Foreskin fibroblast (primary cell): ENCODE measurements at places on chromosomes 1 and 21.

DNA sequence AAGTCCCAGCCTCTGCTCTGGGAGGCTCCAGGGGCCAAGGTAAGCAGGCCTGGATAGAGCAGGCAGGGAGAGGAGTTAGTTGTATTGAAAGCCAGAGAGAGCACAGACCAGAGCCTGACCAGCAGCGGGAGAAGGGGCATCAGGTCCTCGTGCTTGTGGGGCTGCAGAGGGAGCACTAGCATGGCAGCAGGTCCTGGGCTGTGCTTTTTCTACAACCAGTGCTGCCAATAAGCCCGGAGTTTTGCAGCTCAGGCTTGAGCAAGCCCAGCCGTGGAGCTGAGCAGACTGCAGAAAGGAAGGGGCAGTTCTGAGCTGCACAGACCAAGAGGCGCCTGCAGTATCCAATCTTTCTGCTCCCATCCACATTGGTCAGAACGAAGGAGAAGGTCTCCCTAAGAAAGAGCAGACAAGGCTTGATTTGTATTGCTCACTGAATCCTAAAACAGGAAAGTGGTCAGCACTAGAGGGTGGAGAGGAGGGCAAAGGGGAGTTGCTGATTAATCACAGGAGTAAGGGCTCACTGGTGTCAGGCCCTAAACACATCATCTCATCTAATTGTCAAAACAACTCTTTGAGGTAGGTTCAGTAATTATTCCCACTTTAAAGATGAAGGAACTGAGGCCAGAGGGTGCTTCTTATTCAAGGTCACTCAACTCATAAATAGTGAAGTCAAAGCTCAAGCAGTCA lies 2.7 kb downstream of the DENND2D start:
- DNase-seq = no peak

GRCh38 chr1:9112961-9113880 lies 15.7 kb downstream of the GPR157 start:
- no peak for DNase-seq

DNA sequence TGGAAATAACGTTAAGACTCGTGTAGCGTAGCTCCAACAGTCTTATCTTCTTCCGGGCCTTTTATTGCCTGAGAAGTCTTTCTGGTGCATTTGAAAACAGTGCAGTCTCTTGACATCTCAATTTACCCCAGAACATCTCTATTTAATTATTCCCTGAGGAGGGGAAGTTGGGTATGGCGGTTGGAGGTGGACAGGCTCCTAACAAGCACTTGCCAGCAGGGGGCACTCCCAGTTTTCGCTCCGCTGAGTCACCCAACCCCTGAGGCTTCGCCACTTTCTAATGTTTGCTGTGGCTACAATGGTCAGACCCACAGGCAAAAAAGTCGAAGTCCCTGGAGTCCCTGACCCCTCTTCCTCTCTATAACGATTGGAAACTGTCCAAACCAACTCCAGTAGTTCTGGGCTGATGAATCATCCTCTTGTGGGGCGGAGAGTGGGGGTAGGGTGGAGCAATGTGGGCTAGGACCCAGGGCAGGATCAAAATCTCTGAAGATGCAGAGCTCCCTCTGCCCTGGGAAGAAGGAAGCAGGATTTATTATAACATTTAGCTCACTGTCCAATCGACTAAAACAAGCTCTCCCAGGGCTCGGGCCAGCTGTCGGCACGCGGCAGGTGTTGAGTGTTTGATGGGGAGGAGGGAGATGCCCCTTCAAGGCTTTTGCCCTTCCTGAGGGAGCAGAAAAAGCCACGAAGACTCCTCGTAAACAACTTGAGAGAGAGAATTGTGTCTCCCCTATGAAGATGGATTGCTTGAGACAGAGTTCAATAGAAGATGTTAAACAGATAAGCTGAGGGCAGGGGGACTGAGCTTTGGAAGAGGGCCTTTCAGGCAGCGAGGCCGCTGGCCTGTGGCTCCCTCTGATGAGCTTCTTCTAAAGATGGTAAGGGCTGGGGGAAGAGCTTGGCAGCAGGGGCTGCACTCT lies 85.7 kb downstream of the BRINP2 start:
- DNase-seq = peak; percentile 84

- DNase-seq = no peak
Measured at GRCh38 chr1:157099633-157100009, at the start of gene ETV3L. TSS of gene ETV3L (minus strand) at chr1:157099808. CDS start at chr1:157099523, 285 bp downstream.

- DNase-seq = no peak
Measured at GRCh38 chr1:224744521-224744920, 128.4 kb downstream of the CNIH3 start.

DNA sequence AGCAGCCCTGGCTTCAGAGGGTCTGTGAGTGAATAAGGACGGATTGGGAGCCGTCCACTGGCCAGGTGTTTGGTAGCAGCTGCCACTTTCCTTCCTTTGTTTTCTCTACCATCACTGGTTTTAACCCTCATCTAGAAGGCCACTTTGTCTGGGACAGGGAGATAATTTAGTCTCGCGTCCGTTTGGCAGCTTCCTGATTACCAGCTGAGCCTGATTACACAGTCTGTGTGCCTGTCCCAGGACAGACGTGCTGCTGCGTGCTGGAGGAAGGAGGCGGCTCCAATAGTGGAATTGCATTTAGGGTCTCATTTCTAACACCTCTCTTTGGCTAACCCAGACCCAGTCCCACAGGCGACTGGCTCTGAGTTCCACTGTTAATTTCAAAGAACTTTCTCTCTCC lies 24.6 kb upstream of the CASQ2 start:
- DNase-seq = no peak

DNA sequence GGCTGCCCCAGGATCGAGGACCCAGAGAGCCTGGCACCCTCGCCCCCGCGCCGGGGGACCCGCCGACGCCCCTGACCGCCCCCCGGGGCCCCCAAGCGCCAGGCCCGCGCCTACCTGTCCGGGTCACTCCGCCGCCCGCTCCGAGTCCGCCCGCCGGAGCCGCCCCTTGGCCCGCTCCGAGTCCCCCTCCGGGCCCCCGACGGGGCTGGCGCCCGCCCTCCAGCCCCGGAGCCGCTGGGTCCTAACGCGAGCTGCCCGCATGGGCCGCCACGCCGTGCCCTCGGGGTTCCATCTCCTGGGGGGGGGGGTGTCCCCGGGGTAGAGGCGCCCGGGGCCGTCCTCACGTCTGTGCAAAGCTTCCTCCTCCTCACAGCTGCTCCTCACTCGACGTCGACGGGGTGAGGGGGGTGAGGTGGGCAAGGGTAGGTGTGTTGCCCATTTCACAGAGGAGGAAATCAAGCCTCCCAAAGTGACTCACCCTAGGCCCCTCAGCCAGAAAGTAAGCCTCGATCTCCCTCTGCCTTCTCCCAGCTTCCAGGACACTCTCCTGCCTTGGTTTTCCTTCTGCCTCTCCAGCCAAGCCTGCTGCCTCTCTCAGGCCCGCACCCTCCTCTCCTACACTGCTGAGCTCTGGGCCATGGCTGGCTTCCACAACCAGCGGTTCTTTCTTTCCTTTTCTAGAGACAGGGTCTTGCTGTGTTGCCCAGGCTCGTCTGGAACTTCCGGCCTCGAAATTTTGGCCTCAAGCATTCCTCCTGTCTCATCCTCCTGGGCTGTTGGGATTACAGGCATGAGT lies at the start of gene MFAP2:
TSS of gene MFAP2 (minus strand) at position 148 of the 796 bp plus-strand sequence. CDS start 2,347 bp downstream, outside the sequence.
- peak; percentile 82 for DNase-seq

DNA sequence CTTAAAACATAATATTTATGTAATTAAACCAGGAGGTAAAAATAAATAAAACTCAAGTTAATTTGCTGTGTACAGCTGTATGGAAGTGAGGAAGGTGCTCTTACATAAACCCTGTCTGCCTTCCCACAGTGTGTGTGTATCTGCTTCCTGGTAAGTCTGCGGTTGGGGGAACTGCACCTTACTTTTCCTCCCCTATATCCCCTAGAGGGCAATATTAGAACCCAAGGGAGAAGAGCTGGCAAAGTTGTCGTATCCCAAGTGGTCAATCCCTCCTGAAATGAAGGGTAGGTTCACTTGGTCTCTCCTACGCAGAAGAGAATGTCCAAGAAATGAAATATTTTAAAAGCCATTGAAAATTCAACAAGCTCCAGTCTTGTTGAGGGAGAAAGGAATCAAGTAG lies 17.8 kb upstream of the JAK1 start:
- no peak for DNase-seq

GRCh38 chr1:42966688-42967612 lies 8.3 kb upstream of the SLC2A1 start:
- DNase-seq = peak; percentile 92

- no peak for DNase-seq
Measured at GRCh38 chr1:83883979-83884378, 115.0 kb downstream of the TTLL7 start.

GRCh38 chr1:21287905-21288514 lies 2.3 kb downstream of the ECE1 start:
- no peak for DNase-seq

DNA sequence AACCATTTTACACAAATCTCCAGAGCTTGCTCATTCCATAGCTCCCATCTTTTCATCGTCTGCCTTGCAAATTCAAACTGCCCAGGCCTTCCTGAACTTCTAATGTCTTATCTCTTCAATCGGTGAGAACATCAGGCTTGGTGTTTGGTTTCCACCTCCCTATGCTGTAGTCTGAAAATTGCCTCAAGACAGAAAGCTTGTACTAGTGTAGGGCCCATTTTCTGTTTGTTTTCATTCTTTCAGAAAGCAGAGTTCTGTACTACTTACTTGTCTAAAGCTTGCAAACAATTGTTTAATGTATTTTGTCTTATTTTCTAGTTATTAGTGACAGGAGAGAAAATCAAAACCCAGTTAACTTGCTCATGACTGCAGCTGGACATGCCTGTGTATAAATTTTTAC lies 16.8 kb downstream of the HOOK1 start:
- no peak for DNase-seq

DNA sequence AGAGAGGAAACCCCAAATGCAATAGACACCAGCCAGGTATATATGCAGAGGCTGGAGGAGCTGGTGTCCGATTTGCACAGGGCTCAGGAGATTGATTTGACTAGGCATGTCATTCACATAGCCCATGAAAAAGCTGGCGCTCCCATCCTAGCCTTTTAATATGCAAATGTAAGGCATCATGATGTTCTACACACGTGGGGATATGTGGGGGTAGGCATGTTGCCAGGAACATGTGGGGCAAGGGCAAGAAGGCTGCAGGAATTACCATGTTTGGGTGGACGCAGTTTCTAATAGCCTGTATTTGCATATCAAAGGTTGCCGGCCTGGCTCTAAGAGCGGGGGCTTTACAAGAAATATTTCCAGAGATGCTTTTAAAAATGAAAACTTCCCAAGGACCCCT lies 11.7 kb upstream of the SH3GLB1 start:
- DNase-seq = no peak

- no peak for DNase-seq
Measured at GRCh38 chr1:118143831-118144230, 41.2 kb downstream of the SPAG17 start.

DNA sequence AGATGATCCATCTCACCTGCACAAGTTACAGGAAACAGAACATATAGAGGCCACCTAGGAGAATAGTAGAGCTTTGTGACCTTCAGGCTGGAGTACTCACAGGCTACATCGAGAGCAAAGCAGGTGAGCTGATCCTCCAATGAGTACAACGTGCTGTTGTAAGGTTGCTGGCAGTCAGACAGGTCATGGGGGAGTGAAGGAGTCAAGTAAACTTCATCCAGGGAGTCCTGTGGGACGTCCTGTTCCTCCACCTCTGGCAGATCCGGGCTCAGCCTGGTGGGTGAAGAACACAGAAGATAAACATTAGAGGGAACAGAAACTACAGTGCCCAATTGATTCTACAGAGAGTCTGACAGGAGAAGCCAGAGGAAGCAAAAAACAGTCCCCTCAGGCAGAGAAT lies 62.5 kb downstream of the PRKAB2 start:
- no peak for DNase-seq

GRCh38 chr1:155313261-155313660 lies 4.6 kb downstream of the FDPS start:
- no peak for DNase-seq

- DNase-seq = no peak
Measured at GRCh38 chr1:96464991-96465390, 256.6 kb upstream of the PTBP2 start.

DNA sequence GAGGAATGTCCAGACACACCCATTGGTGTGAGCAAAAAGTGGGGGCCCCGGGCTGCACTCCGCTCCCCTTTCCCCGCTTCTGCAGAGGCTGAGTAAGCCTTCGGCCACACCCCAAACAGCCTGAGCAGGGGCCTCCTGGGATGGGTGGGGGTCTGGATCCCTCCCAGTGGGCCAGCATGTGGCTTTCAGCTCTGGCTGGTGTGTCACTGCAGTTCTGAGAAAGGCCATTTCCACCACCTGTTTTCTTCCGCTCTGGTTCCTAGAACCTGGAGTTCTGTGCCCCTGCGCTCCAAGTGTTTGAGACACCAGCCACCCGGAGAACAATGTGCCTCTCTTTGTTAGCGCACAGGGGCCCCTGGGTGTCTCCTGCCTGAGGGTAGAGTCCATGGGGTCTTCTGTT lies 30.9 kb downstream of the SLC37A1 start:
- DNase-seq = no peak

DNA sequence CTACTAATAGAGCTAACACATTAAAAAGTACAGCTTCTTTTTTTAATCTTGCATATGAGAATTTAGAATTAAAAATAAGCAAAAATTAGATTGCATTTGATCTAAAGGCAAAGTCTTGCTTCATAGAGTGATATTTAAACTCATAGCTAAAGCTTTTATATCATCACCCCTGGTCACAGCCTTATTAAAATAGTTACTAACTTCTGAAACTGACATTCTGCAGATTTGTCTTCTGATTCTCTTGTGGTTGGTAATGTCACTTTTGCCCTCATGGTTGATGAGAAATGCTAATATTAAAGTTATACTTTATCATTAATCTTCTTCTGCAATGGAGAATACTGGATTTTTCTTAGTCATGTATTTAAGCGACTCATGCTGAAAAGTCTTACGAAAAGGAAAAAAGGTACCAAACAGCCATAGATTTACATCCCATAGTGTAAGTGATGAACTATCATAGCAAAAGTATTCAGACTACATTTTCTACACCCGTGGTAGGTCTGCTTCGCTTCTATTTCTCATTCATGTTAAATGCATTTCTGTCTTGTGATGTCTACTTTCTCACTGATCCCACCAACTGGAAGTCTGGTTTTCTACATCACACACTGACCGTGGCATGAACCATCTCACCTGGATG lies 330.5 kb upstream of the B3GALT2 start:
- DNase-seq = no peak

GRCh38 chr21:26849428-26850115 lies 4.4 kb upstream of the ADAMTS1 start:
- DNase-seq = no peak

- DNase-seq = no peak
Measured at GRCh38 chr1:4132352-4133296, 232.6 kb upstream of the C1orf174 start.

GRCh38 chr1:62823556-62823955 lies 39.6 kb downstream of the ATG4C start:
- DNase-seq = peak; percentile 11

- DNase-seq = no peak
Measured at GRCh38 chr1:21042929-21043605, 133.6 kb downstream of the EIF4G3 start.

DNA sequence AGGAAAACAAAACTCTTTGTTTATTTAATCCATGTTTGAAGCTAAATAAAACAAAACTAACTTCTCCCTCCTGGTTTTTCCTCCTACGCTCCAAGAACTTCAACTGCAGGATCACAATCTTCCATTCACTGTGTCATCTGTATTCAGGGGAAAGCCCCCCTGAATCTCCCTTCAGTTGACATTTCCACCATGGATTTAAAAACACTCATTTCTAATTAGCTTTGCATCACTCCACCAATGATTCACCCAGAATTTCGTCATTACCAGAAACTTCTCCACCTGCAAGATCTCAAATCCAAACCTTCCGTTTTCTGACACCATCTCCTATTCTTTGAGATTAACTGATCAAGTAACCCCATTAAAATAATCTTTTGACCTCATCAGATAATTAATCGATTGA lies 10.9 kb upstream of the RGS5 start:
- DNase-seq = no peak
